ENCODE measurements at places on chromosomes 6 and 20. TPM values are rescaled to one million over a fixed set of nuclear protein-coding genes. Genes with fewer than 3 reads are reported as not detected.

Gene MDFI
- 185 TPM for polyA plus RNA-seq

Gene CCM2L
- 16.7 TPM for polyA plus RNA-seq

Gene SLC12A5
- polyA plus RNA-seq, result 1.7 TPM

Gene SEC23B
- polyA plus RNA-seq, result 43.1 TPM

Gene PRDM13
- not detected for polyA plus RNA-seq

Gene ZBTB12
- 17.0 TPM for polyA plus RNA-seq

Gene SEMG1
- polyA plus RNA-seq, result not detected

Gene ZNF311
- polyA plus RNA-seq, result 6.3 TPM

DNA sequence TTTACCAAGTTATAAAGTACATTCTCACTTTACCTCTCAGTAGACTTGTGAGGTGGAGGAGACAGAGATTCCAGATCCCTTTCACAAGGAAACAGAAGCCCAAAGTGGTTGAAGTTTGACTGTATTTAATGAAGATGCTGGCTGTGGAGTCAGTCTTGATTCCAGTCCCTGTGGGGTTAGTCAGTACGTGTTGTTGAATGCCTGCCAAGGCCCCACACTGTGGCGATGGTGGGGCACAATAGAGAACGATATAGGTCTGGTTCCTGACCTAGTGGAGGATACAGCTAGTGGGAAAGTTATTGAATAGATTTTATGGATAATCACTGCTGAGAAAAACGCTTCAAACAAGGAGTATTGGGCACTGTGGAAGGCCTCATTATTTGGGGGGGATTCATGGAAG lies 71.4 kb downstream of the LRRC1 start:
- no peak for DNase-seq

GRCh38 chr6:21996425-21997118 lies 300.3 kb downstream of the PRL start:
- DNase-seq, result no peak

DNA sequence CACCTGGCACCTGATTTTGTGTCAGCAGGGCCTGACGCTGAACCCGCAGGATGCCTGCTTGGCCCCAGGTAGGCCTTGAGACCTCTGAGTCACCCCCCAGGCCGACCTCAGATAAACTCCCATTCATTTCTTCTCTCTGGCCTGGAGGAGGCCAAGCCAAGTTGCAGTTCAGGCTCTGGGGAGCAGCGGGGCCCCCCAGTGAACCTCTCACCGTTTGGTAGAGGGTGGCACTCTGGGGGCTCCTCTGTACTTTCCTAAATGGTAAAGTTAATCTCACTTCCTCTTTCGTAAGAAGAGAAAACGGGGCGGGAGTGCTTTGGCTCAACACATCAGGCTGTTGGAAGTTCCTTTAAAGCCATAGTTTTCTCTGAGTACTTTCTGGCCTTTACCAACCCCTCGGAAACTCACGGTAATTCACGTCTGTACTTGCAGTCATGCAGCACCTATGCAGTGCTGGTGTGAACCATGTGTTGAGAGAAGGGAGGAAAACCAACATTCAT lies 2.8 kb downstream of the SIRPA start:
- DNase-seq, result no peak

GRCh38 chr6:68975064-68975463 lies 340.0 kb downstream of the ADGRB3 start:
- DNase-seq, result no peak

DNA sequence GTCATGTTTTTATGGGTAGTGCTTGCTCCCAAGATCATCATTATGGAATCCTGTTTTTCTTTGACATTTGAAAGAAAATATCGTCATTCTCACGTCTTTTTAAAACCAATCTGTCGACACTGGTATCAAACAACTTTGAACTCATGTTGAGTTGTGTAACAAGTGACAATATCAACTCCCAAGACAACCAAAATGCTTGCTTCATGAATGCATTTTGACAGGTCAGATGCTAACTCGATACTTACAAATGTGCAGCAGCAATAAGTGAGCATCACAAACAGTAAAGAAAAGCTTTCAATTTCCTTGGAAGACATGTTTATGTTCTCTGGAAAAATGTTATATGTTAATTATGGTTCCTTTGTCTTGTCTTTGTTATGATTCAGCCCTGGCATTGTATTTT lies 125.9 kb downstream of the EPHA7 start:
- no peak for DNase-seq

DNA sequence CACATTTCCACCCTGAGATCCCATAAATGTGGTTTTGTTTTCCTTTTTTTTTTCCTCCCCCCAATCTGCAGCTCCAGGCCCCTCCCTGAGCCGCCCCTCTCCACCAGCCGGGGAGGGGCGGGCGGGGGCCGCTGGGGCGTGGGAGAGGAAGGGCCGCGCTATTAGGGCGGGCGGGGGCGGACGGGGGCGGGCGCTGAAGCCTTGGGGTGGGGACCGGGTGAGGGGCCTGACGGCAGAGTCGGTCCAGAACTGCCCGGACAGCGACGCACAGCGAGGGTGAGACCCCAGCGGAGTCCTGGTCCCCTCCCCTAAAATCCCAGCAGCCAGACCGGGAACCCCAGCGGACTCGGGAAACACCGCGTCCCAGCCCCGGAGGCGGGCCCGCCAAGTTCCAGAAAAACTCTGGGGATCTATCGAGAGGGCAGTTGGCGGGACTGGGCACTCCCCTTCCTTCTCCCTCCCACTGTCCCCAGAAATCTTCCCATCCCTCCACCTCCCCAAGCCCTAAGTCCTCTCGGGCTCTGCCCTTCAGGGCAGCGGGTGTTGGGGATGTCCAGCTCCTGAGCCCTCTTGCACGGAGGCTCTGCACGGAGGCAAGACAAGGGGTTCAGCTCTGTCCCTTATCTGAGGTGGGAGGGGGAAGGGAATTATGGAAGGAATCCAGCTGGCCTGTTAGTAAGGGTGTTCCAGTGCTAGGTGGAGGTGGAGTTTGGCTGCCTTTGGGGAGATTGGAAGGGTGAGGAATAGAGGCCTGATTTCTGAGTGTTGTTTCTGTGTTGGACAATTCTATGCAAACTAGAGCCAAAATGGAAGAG lies at the start of gene PRICKLE4:
Gene PRICKLE4 (plus strand): TSS at position 232 of the 815 bp plus-strand sequence. CDS start 2,692 bp downstream, outside the sequence.
- DNase-seq, result no peak

GRCh38 chr6:149889326-149889725 lies 8.6 kb downstream of the RAET1E start:
- DNase-seq, result no peak

- no peak for DNase-seq
Observed at GRCh38 chr6:43966853-43967718, 160.2 kb downstream of the MRPL14 start.

- no peak for DNase-seq
Observed at GRCh38 chr20:36307412-36308325, 1.5 kb downstream of the DLGAP4 start.

- no peak for DNase-seq
Observed at GRCh38 chr6:30194797-30195690, 18.2 kb downstream of the TRIM26 start.

- DNase-seq, result no peak
Observed at GRCh38 chr6:89927264-89927663, 33.0 kb downstream of the GJA10 start.
